COLO829 (cell line): ENCODE measurements at places on chromosomes 12 and 14.

DNA sequence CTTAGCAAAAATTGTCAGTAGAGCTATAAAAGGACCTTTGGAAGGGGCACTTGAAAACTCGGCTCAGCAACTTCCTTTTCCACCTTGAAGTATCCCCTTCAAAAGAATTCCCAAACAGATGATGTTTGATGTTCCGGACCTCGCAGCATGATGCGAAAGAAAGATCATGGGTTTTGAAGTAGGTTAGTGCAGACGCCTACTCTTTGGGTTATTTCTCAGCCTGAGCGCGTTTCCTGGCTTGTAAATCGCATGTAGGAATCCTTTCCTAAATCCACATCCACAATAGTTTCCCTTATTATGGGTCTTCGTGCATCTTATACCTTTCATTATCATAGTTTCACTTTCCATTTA, 584 bp upstream of the NEDD1 start:
- no peak for DNase-seq

DNA sequence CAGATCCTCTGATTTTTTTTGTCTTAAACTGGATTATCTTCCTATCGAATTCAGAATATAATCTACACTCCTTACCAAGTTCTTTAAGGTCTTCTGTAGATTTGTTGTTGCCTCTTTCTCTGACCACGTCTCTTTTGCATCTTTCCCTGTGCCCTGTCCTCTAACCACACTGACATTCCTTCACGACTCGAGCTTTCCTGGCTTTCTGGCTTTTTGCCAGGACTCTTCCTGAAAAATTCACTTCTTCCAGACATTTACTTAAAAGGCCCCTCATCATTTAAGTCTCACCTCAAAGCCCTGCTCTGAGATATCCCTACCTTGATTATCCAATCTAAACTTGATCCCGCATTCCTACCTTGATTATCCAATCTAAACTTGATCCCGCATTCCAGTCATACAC, 422.3 kb upstream of the DCN start:
- DNase-seq: no peak

GRCh38 chr14:24483604-24484252, 24.3 kb downstream of the CMA1 start:
- peak; percentile 18 for DNase-seq

DNA sequence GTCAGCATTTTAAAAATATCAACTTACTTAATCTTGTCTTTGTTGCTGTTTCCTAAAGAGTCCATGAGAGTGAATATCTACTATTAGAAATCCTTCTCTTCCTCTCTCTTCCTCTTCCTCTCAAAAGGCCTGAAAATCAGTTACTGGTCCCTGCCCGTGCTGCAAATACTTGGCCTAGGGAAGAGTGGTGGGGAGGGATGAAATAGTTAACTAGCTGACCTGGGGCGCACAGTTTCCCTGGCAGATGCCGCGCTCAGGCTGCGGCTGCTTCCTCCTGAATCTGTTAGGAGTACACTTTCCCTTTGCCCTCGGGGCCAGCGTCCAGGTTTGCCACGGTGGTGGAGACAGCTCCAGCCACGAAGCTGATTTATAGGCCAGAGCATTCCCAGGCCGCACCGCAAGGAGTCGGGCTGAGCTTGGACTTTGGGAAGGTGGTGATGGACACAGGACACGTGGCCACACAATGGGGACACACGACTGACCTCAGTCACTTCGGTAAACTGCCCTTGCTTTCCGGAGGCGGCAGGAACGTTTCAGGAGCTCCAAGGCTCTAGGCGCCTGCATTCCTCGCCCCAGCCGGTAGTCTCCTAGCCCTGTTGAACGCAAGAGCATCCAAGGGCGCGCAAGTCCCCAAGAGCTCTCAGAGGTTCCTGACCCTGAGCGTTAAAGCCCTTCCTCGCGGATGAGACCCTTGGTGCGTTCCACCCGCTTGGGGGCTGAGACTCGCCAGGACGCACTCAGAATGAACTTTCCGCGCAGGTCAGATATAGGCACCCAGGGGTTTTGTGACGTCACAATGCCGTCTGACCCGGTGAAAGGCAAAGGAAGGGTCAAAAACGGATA, 7.1 kb upstream of the ASCL1 start:
- DNase-seq: no peak

GRCh38 chr12:4032924-4033615, 159.9 kb upstream of the PARP11 start:
- DNase-seq: no peak

GRCh38 chr12:54306925-54307741, 6.3 kb upstream of the NFE2 start:
- no peak for DNase-seq

- no peak for DNase-seq
Measured at GRCh38 chr12:109863847-109864712, 16.3 kb downstream of the GLTP start.

GRCh38 chr12:38736821-38737220, 168.6 kb downstream of the CPNE8 start:
- DNase-seq: no peak

GRCh38 chr12:104473374-104473983, 16.7 kb downstream of the CHST11 start:
- DNase-seq: no peak

DNA sequence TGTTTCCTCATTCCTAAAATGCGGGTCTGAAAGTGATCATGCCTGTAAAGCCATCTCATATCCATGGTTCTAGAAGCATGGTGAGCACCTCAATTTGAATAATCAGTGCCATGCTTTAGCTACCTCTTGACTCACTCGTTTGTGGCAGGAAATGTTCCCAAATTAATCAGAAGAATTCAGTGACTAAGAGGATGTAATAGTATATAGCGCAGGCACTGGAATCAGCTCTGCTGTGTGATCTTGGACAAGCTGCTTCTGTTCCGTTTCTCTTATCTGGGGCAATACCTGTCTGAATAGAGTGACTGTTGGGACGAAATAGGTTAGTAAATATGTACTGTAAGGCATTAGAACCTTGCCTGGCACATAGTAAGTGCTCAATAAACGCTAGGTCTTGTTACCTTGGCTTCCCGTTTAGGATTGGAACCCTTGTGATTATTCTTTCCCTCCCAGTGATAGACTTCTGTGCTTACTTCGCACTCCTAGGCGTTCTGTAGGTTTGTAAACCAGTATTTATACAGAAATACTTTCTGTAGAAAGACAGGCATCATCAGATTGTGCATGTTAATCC, 820 bp upstream of the SMAGP start:
- DNase-seq: peak; percentile 59

DNA sequence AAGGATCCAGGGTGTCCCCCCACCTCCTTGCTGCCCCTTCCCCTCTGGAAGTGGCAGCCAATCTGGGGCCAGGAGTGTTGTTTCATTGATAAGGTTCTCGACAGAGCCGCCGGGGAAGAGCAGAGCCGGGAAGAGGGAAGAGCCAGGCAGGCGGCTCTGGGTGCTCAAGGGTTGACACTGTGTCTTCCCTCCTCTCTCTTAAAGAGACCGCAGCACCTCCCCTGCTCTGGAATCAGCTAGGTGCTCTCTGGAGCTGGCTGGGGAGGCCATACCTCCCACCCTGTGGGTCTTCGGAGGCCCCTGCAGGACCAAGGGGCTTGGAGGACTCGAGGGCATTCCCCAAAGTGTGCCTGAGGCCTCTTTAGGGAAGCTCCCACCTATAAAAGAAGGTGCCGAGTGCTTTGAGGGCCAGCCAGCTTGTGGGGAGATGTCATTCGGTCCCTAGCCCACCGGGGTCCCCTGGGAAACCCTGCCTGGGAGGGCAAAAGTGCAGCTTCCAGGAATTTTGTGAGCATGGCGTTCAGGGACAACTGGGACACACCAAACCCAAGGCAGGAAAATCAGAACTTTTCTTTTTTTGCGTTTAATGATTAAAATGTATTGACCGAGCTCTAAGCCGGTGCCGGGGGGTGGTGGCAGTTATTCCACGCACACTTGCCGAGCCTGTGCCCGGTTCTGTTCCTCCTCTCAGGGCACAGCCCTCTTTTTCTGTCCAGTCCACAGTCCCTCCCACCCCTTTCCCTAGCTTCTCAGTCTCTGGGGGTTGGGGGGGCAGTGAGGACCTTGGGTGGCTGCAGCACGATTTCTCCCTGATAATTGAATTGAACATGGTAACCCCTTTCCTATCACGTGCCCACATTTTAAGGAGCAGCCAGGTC, 3.0 kb downstream of the SETD1B start:
- no peak for DNase-seq

GRCh38 chr12:120994059-120994458, 15.7 kb downstream of the HNF1A start:
- DNase-seq: no peak

GRCh38 chr14:79333198-79333546, 878.1 kb downstream of the DIO2 start:
- no peak for DNase-seq

GRCh38 chr12:105443802-105444652, 113.5 kb downstream of the C12orf75 start:
- no peak for DNase-seq

- no peak for DNase-seq
Measured at GRCh38 chr14:101195309-101195901, 291.9 kb upstream of the RTL1 start.

- no peak for DNase-seq
Measured at GRCh38 chr14:92400579-92401444, 77.8 kb downstream of the SLC24A4 start.

DNA sequence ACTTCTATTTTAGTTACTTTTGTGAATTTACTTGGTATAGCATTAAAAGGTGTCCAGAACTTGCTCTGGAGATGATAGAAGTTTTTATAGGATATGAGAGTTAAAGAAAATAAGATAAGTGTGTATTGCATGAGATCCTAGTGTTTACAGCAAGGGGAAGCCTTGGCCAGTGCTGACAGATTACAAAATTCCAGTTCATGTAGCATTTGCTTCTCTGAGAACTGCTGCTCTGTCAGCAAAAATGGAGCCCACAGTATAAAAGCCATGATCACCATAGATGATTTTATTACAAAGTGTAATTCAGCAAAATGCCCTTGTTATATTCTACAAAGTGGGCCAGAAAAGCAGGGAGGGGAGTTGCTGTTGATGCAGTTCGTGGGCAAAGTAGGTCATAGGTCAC, 40.0 kb upstream of the ATF1 start:
- no peak for DNase-seq

DNA sequence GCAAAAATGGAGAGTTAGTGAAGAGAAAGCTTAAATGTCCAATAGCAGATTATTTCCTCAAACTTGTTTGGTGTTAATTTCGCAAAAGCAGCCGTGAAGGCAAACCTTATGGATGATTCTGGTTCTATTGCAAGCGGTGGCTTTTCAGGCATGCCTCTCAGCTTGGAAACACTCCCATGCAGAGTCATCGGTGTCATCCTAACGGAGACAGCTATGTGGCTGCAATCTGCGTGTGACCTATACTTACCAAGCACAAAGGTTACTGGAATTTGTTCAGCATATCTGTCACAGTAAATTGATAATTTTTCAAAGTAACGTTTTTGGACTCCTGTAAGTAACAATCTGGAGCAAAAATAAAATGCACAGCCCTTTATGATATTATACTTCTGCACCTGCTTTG, 5.0 kb downstream of the BEST3 start:
- no peak for DNase-seq

GRCh38 chr12:46546634-46547273, 174.2 kb upstream of the SLC38A2 start:
- no peak for DNase-seq

DNA sequence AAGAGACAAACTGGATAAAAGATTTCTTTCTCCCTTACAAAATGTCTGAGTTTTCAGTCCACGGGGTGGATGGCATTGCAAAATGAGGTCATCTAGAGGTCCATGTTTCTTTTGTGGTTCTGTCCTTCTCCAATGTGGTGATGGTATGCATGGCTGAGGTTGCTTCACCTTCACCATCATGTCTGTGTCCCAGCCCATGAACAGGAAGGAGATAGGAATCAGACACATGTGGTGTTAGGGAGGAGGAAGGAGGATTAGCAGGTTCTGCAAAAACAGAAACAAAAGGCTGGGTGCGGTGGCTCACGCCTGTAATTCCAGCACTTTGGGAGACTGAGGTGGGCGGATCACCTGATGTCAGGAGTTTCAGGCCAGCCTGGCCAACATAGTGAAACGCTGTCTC, 11.0 kb upstream of the AEBP2 start:
- no peak for DNase-seq

GRCh38 chr12:130945786-130946492, 7.8 kb upstream of the ADGRD1 start:
- DNase-seq: no peak

- no peak for DNase-seq
Measured at GRCh38 chr14:44081146-44081545, 425.9 kb downstream of the FSCB start.

- DNase-seq: no peak
Measured at GRCh38 chr12:52366738-52367485, at the start of gene KRT85. Gene KRT85 (minus strand): TSS chr12:52367481. CDS start chr12:52367405, 76 bp downstream.

DNA sequence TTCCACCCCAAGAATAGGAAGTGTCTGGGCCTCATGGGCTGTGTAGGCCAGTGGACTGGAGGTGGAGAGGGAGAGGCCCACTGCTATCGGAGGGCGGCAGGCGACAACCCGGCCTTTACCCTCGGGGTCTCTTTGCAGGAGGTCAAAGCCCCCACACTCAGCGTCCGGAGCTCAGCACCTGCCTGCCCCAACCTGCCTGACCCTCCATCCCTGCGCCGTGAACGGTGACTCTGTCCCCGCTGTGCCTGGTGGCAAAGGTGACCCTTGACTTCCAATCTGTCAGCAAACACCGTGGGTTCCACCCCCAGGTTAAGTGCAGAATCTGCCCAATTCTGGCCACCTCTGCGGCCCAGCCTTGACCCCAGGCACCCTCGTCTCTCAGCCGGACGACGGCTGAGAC, 15.7 kb upstream of the GALNT9 start:
- DNase-seq: no peak

- DNase-seq: no peak
Measured at GRCh38 chr12:120092551-120093335, 23.8 kb downstream of the RAB35 start.

GRCh38 chr12:132530447-132530846, 40.5 kb downstream of the FBRSL1 start:
- DNase-seq: no peak

GRCh38 chr12:117571321-117571720, 209.9 kb upstream of the NOS1 start:
- no peak for DNase-seq

DNA sequence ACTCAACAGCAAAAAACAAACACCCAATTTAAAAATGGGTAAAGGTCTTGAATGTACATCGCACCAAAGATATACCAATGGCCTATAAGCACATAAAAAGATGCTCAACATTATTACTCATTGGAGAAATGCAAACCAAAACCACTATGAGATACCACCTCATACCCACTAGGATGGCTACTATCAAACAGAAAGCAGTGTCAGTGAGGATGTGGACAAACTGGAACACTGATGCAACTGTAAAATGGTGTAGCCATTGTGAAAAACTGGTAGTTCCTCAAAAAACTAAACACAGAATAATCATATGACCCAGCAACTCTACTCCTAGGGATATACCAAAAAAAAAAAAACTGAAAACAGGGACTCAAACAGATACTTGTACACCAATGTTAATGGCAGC, 49.3 kb downstream of the CDK17 start:
- no peak for DNase-seq

DNA sequence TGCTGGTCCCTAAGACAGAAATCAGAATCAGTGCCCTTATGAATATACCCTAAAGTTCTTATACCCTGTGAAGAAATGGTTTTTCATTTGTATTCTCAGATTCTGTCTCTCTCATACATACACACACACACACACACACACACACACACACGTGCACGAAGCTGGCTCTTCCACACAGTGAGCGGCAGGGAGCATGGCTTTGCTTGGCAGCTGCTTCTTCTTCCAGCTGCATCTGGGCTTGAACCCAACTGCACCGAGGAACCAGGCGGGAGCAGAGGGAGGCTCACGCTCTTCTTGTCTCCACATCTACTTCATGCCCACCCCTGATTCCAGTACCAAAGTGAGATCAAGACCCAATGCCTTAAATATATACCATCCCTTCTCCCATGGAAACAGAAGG, 19.4 kb downstream of the GRIN2B start:
- no peak for DNase-seq

- peak; percentile 42 for DNase-seq
Measured at GRCh38 chr14:85195872-85196477, 334.0 kb upstream of the FLRT2 start.
